ENCODE measurements at places on chromosomes 5 and 9.

DNA sequence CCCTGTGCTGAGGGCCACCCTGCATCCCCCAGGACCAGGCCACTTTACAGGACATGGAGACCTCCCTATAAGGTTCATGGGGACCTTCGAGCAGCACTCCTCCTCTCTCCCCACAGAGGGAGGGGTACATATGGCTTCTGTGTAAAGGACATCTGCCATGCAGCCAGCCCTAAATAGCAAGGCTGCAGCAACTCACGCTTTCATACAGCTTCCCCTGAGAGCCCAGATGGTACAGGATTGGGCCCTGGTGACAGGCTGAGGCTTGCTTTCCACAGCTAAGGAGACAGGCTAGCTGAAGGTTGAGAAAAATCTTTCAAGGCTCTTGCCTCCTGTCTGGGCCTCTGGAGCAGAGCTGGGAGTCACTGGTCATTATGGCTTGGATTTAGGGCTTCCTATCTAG lies 147.0 kb upstream of the ZNF366 start:
- DNase-seq = no peak

GRCh38 chr5:176837707-176838115 lies 27.4 kb downstream of the UNC5A start:
- no peak for DNase-seq

DNA sequence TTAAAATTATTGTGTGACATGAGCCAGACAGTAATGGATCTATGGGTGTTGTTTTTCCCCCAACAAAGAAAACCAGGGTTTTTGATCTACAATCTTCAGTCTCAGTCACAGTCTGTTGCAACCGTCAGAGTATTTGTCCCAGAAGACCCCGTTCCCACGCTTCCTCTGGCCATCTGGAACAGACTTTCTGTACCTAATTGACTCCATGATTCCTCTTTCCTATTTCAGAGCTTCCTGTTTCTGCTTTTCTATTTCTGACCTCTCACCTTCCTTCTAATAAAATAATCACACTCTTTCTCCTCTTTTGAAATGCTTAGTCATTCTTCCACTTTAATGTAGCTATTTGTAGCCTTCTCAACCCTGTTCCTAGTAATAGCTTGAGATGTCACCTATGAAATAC lies 1044.8 kb downstream of the DTWD2 start:
- no peak for DNase-seq

DNA sequence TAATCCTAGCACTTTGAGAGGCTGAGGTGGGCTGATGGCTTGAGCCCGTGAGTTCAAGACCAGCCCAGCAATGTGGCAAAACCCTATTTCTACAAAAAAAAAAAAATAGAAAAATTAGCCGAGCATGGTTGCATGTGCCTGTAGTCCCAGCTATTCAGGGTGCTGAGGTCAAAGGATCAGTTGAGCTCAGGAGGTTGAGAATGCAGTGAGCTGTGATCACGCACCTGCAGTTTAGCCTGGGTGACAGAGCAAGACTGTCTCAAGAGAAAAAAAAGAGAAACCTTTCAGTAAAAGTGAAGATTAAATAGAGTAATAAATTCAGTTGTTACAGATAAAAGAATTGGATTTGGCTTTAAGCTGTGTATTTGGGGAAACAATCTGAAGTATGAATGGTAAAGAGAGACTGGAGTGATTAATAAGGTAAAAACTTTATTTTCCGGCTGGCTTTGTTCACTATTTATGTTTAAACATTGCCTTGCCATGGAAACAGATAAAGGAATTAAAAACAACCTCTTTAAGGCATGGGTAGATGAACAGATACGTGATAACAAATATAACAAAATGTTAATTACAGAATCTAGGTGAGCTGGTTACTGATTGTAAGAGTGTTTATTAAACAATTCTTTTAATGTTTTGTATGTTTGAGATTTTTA lies 56.0 kb upstream of the PCAT7 start:
- no peak for DNase-seq

GRCh38 chr9:110869931-110870330 lies 168.3 kb downstream of the LPAR1 start:
- DNase-seq = no peak
